GM04503 (cell line): ENCODE measurements at places on chromosomes 3 and 15.
A peak's percentile ranks its signal among the peaks of the same experiment; 100 is the strongest.

- DNase-seq: no peak
Observed at GRCh38 chr3:112627919-112628466, 12.9 kb downstream of the CCDC80 start.

DNA sequence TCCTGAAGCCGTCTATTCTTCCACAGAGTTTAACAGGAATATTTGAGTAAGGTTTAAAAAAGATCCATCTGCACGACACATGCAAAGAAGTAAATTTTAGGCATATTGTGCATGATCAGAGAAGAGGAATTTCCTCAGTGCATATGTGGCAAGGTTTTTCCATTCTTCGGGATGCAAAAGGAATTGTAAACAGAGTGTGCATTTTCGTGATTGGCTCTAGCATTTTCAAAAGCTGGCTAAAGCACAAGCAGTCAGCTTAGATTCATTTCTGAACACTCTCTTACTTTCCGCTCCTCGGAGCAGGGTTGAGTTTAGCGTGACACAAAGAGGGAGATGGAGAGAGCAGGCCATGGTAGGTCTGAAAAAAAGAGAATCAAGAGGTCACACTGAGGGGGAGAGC, 128.2 kb downstream of the ADAMTS9 start:
- no peak for DNase-seq

DNA sequence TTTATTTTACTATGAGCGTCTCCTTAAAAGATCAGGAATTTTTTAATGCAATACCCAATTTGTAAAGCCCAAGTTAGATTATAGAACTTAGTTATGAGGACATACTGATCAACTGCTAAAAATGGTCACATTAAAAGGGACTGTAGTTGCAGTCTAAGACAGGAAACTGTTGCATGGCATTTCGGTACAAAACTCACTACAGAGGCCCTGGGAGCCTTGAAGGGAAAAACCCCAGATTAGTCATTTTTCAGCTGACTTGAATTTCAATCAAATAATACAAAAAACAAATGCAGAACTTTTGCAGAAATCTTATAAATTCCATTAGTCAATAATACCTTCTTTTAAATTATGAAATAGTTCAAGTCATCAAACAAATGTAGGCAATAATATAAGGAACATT, 6.9 kb upstream of the PTX3 start:
- no peak for DNase-seq

DNA sequence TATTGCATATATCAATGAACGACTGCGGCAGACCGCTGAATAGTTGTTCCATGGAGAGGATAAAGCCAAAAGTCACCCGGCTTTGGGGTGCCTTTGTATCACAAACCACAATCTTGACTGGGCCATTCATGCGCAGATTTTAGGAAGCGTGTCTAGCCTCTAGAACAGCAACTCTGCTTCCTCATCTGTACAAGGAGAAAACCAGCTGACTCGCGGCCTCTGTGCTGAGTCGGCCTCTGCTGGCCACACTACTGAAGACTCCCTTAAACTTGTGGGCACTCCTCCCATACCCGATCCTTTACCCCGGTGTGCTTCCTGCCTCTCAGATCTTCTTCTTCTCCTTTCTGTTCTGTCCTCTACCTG, 872 bp downstream of the DLEC1 start:
- DNase-seq: no peak

DNA sequence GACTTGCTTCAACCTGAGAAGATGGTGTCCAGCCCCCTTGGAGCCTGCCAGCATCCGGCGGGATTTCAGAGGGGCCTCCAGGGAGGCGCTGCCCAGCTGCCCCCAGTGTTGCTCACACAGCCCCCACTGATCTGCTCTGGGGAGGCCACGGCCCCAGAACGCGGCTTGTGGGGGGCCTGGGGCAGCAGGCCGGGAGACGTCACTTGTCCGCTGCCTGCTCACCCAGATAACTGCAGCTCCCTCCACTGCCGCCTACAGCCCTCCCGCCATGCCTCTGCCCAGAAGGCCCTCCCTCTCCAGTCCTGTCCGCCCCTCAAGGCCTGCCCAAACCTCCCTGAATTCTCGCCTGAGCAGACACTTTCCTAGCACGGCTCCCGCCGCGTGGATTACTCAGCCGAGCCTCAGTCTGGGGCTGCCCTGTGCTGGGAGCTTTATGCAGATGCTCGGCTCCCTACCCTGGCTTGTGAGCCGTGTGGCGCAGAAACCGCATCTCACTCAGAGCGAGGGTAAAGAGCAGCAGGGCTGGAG, 17.2 kb upstream of the ADIPOQ start:
- no peak for DNase-seq

DNA sequence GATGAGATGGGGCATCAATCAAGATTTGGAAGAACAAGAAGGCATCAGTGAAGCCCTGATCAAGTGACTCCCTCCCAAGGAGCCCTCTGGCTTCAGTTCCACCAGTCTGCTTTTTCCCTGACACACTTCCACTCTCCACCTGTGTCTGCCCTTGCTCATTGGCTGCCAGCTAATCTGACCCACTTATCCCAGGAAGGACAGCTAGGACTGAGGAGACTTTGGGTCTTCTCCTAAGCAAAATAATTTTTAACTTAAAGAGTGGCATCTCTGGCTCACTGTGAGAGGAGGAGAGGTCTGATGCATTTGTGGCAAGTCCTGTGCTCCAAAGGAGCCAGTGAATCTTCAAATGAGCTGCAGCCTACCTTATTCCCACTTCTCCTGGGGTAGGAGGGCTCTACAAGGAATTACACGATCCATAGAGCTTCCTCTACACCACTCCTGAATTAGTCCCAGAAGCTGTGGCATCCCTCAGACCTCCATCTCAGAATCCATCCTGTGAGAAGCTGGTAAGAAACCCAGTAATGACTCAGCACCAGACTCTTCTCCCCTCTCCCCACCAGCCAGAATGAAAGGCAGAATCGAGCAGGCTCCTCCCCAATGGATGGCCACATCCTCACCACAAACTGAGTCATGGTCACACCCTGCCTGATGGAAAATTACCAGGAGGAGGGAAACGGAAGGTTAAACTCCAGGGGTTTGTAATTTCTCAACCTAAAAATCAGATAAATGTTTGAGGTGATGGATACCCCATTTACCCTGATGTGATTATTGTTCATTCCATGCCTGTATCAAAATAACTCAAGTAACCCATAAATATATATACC, 6.3 kb upstream of the PKM start:
- DNase-seq: peak; percentile 93
